ENCODE measurements at places on chromosomes 1 and 21.
A peak's percentile ranks its signal among the peaks of the same experiment; 100 is the strongest.

- DNase-seq = no peak
Observed at GRCh38 chr1:24175033-24175755, 11.9 kb downstream of the IFNLR1 start.

DNA sequence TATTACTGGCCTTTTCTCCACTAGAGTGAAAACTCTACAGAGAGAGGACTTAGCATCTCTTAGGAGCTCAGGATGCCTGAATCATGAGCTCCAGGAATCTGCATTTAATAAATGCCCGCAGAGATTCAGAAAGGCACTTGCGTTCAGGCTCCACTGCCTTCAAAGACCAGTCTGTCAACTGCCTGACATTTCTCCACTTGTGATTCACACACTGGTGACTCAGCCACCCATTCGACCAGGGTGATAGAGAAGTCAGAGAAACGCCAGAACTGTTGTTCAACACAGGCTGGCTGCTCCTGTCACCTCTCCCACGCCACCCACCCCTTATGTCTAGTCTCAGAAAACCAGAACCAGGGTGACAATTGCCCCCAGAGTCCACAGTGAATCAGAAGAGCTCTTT lies 26.9 kb upstream of the LBR start:
- peak; percentile 81 for DNase-seq

DNA sequence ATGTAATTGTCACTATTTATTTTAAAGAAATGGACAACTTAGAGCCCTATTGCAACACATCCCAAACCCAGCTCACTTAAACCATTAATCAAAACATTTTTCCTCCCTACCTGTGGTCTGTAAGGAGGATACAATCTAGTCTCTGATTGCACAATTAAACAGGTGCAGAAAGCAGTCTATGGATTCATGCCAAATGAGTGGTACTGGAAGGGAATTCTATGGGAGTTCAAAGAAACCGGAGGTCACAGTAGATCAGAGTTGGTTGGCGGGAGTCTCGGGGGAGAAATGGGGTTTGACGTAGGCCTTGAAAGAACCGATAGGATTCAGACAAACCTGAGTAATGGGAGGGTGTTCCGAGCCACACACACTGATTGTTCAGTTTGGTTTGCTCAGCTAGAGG lies 314.9 kb downstream of the KIF26B start:
- DNase-seq = no peak

GRCh38 chr21:22892028-22892427 lies 1893.8 kb downstream of the NCAM2 start:
- DNase-seq = no peak

DNA sequence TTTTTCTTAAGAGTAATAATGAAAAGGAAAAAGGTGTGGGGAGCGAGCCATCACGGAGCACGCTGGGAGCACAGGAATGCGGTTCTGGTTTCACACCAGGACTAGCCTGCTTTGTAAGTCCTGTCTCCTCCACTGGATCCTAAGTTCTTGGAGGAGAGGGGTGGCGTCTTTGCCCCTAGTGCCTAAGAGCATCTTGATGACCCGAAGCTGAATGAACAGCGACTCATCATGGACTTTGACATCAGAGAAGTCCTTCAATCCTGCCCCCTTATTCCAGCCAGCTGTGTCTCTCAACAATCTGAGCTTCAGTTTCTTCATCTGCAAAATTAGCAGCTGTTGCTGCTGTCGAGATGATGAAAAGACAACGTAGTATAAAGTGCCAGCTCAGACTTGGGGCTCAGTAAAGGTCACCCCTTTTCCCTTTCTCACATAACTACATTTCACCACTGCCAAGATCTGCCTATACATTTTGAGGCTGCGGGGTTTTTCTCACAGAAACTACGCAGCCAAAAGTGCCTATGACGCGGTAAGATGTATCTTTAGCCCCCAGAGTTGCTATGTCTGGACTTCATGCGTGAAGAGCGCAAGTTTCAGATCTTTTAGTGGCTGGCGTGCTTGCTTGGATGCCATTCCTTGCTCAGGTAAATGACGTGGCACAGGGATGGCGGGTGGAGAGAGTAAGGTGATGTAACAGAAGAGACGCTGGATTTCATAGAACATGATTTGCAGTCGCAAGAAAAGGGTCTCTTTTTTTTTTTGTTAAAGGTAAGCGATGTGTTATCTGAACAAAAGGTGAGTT lies 4.9 kb upstream of the PRDM2 start:
- no peak for DNase-seq

DNA sequence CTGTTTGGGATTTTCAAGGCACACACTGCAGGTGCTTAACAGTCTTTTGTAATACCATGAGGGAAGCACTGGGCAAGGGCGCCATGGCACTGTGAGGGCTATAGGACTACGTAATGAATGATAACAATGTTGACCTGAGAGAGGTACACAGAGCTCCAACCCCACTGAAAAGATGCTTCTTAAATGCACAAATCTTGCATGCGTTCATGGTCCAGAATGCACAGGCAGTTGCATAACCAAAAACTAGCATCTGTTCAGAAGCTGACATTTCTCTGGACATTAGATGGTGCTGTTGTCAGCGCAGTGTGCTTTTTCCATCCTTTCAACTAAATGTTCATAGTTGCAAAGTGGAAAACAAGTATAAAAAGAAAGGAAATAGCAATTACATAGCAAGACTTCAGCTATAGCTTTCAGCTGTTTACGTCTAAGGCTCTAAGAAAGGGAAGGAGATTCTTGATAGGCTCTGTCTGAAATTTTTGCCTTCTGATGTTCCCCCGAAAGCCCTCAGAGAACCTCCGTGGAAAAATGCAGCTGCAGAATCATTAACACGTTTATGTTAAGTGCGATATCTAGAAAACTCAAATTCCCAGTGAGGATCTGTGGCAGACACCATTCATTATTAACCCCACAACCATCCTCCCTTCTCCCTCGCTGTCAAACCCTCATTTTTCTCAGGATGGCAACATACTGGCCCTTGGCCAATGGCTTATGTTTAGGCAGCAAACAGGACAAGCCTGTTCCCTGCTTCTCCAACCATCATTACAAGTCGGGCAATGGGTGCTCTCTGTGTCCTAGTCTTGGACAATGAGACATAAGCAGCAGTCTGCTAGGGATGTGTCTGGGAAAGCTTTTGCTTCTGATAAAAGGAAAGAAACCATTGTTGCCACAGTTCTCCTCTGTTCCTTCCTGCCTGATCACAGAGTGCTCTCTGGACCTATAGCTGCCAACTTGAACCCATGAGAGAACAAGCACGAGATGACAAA lies 8.2 kb upstream of the TARBP1 start:
- DNase-seq = peak; percentile 78

DNA sequence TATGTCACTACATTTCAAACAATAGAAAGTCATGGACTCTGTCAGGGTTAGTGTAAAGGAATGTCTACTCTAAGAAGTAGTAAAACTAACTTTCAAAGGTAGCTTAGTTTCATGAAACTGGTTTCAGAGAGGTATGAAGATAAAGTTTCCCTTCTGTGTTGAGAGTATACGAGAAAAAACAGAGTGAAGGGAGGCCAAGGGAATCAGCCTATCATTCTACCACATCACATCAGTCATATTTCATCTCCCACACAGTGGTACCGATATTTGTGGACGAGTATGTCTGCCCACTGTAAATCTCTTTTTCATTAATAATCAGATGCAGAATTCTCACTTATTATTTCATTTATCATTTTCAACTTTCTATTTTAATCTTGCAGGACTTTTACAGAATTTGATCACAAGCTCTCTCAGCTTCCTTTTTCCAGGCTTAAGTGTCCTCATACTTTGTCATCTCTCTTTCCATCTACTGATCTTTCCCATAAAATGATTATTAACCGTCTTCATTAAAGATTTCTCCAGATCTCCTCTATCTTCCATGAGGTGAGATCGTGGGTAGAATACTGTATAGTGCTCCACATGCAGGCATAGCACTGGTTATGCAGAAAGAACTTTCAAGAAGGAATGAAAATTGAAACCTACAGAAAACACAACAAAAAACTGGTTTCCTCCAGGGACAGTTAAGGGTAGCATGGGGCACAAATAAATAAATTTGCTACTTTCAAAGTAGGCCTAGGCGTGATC lies 11.5 kb upstream of the IFI16 start:
- no peak for DNase-seq

DNA sequence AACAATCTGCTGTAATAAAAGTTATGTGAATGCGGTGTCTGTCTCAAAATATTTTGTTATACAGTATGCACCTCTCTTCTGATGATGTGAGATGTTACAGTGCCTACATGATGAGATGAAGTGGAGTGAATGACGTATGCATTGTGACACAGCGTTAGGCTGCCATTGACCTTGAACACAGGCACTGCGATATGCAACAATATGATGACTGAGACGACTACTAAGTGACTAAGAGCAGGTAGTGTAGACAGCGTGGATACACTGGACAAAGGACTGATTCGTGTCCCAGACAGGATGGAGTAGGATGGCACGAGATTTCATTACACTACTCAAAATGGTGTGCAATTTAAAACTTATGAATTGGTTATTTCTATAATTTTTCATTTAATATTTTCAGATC lies 8.4 kb downstream of the SGIP1 start:
- DNase-seq = no peak

- no peak for DNase-seq
Observed at GRCh38 chr1:66774438-66774837, 22.2 kb downstream of the DYNLT5 start.

- no peak for DNase-seq
Observed at GRCh38 chr1:231786126-231786525, 159.5 kb downstream of the DISC1 start.

- DNase-seq = no peak
Observed at GRCh38 chr21:45012662-45013259, 61.6 kb upstream of the ADARB1 start.

DNA sequence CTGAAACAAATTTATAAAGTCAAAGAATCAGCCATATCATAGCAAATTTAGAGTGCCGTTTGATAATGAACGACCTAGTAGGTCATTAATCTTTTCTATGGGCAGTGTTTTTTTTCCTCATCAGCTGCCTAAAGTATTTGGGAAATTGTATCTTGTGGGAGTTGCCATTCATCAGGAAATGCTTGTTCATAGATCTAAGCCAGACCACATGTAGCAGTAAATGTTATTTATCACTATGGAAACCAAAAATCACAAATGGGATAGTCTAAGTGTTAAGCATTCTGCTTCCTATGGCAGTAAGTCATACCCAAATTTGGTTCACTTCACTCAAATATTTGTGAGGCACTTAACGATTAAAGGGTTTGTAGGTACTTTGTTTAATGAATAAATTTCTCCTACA lies 52.9 kb downstream of the LRRC8D start:
- peak; percentile 59 for DNase-seq

GRCh38 chr1:183656355-183656754 lies 3.2 kb upstream of the APOBEC4 start:
- DNase-seq = no peak

GRCh38 chr1:12031039-12031980 lies 12.0 kb downstream of the MIIP start:
- peak; percentile 82 for DNase-seq

DNA sequence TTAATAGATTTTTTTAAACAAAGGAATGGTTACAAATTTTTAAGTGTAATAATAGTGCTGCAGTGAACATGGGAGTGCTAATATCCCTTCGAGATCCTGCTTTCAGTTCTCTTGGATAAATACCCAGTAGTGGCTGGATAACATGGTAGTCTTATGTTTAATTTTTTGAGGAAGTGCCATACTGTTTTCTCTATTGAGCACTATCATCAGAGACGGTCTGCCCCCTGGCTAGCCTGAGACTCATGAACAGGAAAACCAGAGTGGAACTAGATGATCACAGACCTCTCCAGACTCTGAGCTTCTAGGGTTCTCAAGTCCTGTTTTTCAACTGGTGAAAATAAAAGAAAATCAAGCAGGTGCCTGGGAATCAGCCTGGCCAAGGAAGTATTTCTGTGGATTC lies 97.3 kb upstream of the MARK1 start:
- DNase-seq = no peak

DNA sequence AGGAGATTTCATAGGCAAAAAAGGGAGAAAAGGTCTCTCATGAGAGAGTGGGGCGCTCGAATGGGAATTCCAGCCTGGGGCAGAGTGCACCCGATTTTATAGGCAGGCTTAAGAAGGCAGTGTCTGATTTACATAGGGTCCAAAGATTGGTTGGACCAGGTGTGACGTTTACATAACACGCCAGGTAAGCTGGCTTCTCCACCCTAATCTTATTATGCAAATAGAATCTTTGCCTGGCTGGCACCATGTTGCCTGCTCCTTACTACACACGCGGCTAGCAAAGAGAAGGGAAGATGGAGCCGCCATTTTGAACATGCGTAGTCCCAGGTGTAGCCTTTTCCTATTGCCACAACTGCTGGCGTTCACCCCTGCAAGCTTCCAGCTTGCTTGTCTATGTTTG lies 103.7 kb downstream of the SLC16A1 start:
- DNase-seq = no peak

GRCh38 chr1:110011527-110012041 lies 22.8 kb upstream of the STRIP1 start:
- peak; percentile 60 for DNase-seq

DNA sequence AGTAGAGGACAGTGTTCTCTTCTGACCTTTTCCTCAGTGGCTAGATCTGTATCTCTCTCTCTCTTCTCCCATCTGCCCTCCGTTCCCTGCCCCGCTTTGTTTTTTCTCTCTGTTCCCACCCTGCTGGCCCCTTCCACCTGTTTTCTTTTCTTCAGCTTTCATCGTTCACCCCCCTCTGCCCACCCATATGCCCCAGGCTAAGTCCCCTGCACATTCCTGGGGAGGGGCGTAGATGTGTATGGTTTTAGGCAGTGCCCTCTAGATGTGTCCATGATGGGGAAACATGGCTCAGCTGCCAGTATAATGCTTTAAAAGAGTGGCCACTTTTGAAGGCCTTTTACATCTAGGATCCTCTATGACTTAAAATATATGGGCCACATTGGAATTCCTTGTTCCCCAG lies 13.6 kb downstream of the S100A11 start:
- no peak for DNase-seq

DNA sequence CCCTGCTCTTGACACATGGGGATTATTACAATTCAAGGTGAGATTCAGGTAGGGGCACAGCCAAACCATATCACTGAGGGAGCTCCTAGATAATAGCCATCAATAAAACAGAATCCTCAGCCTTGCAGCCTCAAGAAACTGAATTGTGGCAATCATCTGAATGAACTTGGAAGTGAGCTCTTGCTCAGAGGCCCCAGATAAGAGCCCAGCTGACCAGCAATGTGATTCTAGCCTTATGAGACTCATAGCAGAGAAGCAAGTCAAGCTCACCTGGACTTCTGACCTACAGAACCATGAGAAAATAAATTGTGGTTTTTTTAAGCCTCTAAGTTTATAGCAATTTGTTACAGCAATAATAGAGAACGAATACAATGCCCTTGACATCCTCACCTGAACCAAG lies 302.5 kb downstream of the LTN1 start:
- DNase-seq = no peak

- no peak for DNase-seq
Observed at GRCh38 chr1:83499998-83500397, 498.9 kb downstream of the TTLL7 start.

Measured in AG20443 (cell line).